Osteocyte (in vitro differentiated cells): ENCODE measurements at places on chromosomes 6 and 20. TPM values are rescaled to one million over a fixed set of nuclear protein-coding genes. Genes with fewer than 3 reads are reported as not detected.

Gene PROKR2
- total RNA-seq = not detected in 2 replicates

Gene RAB44
- not detected in 2 replicates for total RNA-seq

- no peak for DNase-seq
Measured at GRCh38 chr6:106872049-106872448, 102.5 kb downstream of the CD24 start.

DNA sequence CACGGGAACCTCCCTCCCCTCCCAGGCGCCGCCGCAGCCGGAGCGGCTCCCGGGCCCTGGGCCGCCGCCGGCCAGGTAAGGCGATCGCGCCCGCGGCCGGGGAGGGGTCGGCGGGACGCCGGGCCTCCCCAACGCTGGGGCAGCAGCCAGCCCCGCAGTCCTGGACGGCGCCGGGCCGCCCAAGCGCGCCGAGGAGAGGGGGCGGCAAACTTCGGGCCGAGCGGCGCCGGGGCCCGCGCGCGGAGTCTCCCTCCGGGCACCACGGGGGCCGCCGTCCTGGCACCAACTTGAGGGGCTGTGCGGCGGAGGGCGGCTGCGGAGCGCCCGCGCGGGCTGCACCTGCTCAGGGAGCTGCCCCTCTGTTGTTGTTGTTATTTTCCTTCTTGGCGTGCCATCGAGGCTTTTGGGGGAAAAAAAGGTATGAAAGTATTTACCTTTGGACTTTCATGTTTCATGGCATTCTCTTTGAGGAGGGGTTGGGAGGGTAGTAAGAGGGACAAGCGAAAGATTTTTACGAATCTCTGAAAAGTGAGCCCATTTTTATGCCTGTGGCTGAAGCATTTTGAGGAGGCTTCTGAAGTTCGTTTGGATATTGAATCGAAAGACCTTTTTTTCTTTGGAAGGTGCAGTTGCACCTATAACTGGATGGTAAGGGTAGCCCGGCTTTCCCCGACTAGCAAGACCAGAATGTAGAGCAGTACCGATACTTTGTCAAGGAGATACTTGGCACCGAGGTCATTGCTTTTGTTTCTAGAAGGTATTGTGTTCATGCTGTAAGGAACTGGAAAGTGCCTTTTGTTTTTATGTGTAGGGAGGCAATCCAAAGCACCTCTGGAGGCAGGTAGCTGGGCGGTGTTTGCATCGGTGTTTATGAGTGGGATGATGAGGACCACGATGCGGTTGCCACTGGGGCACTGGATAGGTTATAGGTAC, at the start of gene RNF182:
Gene RNF182, plus strand, starts transcription at position 4 of the 933 bp plus-strand sequence. CDS start 52,168 bp downstream, outside the sequence.
- peak; percentile 84 for DNase-seq

- peak; percentile 70 for DNase-seq
Measured at GRCh38 chr20:45420125-45420524, 4.2 kb downstream of the PIGT start.

DNA sequence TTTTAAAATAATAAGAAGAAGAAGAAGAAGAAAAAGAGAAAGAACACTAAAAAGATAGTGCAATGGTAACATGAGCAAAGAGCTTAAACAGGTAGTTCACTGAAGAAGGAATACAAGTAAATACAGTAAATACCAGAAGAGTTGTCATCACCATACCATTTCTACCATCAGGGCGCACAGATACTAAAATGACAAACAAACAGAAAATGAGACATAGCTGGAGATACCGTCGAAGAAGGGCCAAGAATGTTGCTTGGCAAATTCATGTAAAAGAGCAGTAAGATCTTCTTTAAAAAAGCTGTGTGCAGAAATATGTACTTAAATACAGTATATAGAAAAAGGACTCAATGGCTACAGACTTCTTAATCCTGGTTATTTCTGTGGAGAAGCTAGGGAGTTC, 20.7 kb upstream of the TFAP2C start:
- DNase-seq = no peak

- DNase-seq = peak; percentile 87
Measured at GRCh38 chr6:19837511-19838441, 606 bp downstream of the ID4 start.

DNA sequence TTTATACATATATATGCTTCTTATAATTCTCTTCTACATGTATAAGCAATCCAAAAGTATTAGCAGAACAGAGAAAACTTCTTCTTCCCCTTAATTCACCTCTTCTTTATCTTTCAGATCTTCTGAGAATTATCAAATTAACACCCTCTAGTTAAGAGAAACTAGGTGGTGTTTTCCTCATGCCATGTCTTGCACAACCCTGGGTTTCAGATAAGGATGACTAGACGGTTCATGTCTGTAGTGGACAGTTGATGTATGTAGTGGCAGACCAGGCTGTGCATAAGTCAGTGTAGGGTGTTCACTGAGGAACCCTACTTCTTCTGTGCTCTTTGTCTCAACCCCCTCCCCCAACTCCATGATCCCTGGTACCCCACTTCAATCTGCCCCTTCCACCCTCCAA, 187.3 kb downstream of the SAMD5 start:
- DNase-seq = no peak

GRCh38 chr6:136059308-136059707, 190.8 kb downstream of the MTFR2 start:
- no peak for DNase-seq

- no peak for DNase-seq
Measured at GRCh38 chr20:1835186-1836035, 59.8 kb upstream of the SIRPA start.

- DNase-seq = no peak
Measured at GRCh38 chr20:24350923-24351368, 118.5 kb upstream of the SYNDIG1 start.

- DNase-seq = no peak
Measured at GRCh38 chr6:85362652-85363310, 87.1 kb upstream of the NT5E start.

GRCh38 chr20:5788385-5788895, 38.2 kb downstream of the SHLD1 start:
- DNase-seq = peak; percentile 87
